Cortex of kidney (tissue), 1 donor: ENCODE measurements at places on chromosomes 2 and 18.

GRCh38 chr2:202278036-202278760, 12.6 kb downstream of the NOP58 start:
- no peak for DNase-seq

- DNase-seq = no peak
These were observed 694 bp downstream of the THSD7B start for GRCh38 chr2:136766073-136766404.

DNA sequence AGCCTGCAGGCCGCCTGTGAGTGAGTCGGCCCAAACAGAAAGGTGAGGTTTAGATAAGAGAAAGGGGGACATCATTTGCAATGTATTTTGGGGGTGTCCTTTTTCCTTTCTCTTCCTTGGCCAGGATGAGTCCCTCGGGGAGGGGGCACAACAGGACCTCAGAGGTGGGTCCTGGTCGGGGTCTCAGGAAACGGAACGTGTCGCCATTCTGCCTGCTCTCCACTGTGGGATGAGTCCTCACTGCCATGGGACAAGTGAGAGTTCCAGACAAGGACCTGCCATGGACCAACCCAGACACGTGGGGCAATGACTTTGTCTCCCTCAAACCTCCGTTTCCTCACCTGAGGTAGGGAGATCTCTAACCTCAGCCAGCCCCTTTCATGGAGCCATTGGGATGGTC, 67.9 kb upstream of the TAF1B start:
- DNase-seq = no peak

DNA sequence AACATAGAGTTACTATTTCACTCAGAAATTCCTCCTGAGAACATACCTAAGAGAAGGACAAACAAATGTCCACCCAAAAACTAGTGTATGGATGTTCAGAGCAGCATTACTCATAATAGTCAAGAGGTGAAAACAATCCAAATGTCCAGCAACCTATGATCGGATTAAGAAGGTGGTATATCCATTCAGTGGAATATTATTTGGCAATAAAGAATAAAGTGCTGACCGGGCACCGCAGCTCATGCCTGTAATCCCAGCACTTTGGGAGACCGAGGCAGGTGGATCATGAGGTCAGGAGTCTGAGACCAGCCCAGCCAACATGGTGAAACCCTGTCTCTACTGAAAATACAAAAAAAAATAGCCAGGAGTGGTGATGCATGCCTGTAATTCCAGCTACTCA, 182.8 kb upstream of the AGAP1 start:
- no peak for DNase-seq

- no peak for DNase-seq
These were observed 307.1 kb downstream of the NRXN1 start for GRCh38 chr2:50724837-50725236.

DNA sequence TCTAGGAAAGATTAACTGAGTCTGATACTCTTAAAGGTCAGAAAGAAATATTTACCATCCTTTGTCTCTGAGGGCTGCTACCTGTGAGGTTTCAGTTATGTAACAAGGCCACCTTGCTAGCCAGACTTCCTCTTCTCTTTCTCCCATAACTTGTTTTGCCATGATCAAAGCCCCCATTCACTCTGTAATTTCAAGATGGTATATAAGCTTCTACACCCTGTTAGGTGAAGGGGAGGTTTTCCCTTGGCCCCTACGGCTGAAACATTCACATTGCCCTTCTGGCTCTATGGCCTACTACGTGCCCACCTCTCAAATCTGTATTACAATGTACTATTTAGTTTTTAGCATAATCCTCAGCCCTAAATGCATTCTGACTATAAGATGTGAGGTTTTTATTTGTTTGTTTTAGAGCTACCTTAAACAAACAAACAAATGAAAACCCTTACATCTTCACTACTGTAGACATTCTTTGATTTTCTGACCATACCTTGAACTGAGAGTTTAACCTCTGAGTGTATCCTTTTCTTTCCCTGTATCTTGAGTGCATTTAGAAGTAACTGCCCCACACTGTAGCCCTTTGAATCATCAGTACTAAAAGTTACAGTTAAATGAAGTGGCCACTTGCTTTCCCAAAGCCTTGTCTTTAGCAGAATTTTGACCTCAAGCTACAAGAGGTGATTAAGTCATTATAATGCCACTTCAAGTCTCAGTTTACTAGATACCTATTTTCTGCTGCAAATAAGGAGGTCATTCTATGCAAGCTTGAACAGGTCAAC, 332.2 kb downstream of the SOCS6 start:
- DNase-seq = no peak
